Coronary artery (tissue), 2 donors: ENCODE measurements at places on chromosomes 7 and 10.

DNA sequence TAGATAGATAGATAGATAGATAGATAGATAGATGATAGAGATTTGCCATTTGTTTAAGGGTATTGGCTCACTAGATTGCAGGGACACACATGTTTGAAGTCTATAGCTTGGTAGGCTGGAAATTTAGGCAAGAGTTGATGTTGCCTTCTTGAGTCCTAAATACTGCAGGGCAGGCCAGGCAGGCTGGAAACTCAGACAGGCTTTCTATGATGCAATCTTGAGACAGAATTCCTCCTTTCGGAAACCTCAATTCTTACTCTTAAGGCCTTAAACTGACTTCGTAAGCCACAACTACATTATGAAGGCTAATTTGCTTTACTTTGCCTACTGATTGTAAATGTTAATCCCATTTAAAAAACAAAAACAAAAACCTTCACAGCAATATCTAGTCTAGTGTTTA is 322.9 kb upstream of the AKR1E2 start:
- DNase-seq = no peak

GRCh38 chr7:118794419-118794818 is 569.9 kb downstream of the ANKRD7 start:
- no peak for DNase-seq

GRCh38 chr7:633381-634018 is 93.0 kb upstream of the DNAAF5 start:
- peak; percentile 59 for DNase-seq

DNA sequence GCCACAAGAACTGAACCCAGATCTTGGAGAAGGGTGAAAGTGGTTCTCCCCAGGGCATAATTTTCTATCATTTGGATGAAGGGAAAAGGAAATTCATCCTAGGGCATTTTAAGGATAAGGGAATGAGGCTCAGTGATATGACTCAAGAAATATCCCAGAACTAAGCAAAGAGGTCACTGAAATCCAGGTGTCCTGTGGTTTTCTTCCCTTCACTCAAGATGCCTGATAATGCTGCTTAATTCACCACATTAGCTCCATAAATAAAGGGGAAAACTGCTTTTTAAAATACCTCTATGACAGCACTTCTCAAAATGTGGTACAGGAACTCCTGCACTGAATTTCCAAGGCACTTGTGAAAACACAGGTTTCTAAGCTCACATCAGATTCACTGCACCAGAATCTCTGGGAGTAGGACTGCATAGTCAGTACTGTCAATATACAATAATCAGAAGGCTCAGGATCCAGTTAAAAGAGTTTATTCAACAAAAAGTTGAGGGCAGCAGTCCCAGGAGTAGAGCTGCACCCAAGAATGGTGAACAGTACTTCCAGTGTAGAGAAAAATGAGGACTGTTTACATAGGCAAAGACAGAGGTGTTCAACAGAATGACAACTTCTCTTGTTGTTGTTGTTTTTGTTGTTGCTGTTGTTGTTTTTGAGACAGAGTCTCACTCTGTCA is 2.9 kb downstream of the IFIT3 start:
- no peak for DNase-seq

DNA sequence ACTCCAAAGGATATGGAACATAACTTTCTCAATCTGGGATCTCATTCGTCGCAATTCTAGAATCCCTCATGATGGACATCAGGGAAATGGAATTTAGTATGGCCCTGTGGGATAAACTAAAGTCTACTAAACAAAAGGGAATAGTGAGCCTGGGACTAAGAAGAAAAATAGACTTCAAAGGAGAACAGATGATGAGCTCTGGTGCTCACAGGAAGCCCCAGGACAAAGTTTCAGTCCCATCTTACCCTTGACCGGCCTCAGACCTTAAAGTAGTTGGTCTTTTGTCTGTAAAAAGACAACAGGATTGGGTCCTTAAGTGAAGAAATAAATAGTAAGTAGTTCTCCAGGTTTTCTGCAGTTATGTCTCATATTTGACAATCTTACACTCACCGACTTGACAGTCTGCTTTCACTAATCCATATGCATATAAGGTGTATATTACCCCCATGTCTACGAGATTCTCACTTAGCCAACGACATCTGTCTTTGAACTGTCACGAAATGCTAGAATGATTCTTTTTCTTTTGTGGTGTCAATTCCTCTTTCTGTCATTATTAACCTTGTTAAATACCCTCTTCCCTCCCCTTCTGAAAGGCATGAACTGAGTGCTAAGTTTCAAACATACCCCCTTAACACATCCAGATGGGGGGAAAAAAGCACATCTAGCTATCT is 10.9 kb upstream of the IKZF1 start:
- DNase-seq = no peak

DNA sequence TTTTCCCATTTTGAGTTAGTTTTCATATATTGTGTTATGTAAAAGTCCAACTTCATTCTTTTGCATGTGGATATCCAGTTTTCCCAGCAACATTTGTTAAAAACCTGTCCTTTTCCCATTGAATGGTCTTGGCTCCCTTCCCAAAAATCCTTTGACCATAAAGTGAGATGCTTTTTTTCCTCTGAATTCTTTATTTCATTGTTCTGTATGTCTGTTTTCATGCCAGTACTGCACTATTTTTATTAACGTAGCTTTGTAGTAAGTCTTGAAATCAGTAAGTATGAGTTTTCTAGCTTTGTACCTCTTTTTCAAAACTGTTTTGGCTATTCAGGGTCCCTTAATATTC is 20.0 kb downstream of the C1GALT1 start:
- DNase-seq = no peak

DNA sequence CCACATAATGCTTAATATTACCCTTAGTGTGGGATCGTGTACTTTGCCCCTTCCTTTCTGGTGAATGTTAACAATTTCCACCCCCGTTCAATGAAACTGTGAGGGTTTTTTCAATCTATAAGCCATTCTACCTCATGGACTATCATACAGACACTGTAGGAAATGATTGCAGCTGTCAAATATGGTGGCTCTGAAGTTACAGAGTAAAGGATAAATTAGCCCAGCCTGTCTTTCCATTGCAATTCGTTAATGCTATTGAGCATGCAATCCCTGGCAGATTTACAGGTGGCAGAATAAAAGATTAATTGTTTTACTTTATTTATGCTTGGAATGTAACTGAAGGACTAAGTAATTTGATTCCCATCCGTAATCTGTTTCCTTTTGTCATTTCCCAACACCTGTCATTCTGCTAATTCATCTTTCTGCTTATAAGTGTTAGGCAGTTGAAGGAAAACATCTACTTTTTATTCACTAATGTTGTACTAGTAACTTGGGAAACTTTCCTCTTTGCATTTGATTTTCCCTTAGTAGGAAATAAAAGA is 1211.6 kb upstream of the LRRN3 start:
- DNase-seq = no peak

DNA sequence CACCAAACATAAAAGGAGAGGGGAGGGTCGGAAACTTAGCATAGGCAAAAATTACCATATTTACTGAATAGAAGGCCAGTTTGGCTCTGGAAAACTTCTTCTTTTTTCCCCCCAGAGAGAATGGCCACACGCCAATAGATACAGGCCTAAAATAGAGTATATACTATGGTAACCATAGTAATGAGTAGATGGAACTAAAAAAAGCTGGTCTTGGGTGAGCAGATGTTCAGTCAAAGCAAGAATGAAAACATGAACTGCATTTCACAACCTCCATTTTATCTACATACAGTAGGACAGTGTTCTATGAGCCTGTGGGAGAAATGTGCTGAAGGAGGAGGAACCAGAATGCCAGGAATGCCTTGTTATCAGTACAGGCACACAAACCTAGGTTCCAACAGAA is 141.7 kb upstream of the SEMA3A start:
- no peak for DNase-seq

- no peak for DNase-seq
Measured at GRCh38 chr10:49089152-49089551, 26.2 kb downstream of the VSTM4 start.

DNA sequence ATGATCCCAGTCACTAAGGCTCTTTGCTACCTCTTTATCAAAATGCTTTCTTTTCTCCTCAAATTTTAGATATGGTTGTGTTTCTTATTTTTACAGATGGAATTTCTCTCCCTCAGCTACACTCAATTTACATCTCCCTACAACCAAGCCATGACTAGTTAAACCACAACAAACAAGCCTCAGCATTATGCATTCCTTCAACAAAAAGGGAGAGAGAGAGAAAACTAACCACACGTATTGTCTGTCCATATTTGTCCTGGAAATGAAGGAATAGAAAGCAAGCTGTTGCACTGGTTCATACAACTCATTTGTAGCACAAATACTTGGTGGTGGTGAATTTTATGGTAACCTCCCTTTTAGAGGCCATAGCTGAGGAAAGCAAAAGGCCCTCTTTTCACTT is 286.4 kb downstream of the AHR start:
- DNase-seq = no peak

DNA sequence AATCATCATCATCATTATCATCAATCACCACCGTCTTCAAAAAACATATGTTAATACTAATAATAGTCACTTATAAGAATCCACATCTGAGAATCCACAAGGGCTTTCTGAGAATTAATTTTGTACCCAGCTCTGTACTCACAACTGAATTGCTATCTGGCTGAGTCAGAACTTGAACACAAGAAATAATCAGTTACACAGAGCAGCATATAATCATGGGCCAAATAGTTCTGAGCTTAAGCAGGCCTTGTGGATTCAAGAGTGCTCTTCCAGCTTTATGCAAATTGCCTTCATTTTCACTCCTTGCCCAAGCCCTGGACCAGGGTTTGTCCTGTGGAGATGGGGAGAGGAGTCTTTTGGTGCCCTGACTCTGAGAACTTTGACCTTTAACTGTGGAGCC is 304.5 kb downstream of the ZNF248 start:
- no peak for DNase-seq

- peak; percentile 59 for DNase-seq
Measured at GRCh38 chr10:112389271-112389822, 15.4 kb downstream of the ACSL5 start.

GRCh38 chr7:105199386-105199785 is 185.4 kb downstream of the KMT2E start:
- no peak for DNase-seq

GRCh38 chr7:158255156-158255555 is 332.5 kb downstream of the PTPRN2 start:
- no peak for DNase-seq

DNA sequence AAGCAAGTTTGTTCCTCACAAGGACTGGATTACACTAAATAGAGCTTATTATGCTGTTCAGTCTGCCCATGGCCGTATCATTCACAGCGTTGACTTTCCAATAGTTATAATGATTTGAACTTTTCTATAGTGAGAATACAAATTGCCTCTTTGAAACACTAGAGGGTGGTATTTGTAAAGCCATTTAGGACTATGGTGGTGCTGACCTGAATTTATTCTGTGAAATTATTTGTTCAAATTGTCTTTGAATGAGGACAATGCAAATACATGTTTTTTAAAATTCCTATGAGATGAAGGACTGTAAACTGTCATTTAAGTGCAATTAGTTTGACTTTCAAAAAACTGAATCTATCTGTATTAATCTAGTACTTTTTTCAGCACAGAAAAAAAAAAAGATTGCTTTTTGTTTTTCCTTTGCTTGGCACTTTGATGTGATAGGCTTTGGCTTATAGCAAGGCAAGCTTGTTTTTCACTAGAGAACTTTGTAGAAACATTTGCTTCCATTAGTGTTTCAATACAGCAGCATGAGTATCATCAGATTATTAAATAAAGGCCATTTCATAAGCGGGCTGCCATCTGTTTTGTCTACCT is 122.7 kb upstream of the TMEM229A start:
- no peak for DNase-seq

DNA sequence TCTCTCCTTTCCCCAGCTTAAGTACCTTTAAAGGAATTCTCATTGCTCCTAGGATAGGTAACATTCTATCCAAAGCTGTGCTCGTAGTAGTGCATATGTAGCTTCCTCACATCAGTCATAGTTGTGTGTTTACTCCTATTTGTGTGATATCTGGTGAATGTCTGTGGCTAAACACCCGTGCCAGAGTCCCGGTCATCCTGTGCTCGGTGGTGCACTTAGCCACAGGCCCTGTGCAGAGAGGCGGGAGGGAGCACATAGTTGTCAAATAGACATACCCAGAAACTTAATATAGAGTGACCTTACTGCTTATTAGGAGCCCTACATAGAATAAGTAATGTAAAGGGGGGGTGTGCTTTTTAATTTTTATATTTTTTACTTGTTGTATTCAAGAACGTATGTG is 76.6 kb downstream of the RBM33 start:
- no peak for DNase-seq

DNA sequence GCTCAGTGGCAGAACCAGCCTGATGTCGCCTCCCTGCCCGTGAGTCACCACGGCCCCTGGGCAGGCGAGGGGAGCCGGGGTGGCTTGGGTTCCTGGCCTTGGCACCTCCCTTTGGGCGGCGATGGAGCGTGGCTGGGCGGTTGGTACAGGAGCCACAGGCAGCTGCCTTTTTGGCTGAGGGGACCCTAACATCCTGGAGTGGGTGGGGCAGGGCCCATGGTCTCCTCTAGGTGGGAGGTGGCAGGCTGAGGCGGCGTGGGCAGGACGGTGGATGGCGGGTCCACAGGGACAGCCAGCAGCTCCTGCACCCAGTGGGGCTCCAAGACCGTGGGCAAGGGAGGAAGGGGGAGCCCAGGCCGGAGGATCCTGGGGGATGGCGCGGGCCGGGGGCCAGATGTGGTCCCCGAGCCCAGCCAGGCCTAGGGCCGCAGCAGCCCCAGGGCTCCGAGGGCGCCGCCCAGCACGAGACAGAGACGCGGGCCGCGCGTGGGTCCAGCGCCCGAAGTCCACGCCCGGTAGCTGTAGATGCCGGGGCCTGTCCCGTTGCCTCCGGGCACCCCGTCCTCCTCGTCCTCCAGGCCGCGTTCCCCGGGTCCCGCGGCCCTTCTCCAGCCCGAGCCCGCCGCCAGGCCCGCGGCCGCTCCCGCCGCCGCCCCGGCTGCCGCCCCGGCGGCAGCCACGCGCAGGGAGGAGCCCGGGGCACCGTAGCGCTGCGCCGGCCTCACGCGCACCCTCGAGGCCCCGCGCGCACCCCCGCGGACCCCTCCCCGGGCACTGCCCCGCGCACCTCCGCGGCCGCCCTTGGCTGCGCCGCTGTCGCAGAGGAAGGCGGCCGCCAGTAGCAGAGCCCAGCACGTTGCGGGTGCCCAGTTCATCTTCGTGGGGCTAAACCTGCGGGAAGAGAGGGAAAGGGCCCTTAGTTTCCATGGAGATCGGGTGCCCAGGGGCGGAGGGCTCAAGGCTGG is 1.3 kb downstream of the SPRN start:
- DNase-seq = no peak

DNA sequence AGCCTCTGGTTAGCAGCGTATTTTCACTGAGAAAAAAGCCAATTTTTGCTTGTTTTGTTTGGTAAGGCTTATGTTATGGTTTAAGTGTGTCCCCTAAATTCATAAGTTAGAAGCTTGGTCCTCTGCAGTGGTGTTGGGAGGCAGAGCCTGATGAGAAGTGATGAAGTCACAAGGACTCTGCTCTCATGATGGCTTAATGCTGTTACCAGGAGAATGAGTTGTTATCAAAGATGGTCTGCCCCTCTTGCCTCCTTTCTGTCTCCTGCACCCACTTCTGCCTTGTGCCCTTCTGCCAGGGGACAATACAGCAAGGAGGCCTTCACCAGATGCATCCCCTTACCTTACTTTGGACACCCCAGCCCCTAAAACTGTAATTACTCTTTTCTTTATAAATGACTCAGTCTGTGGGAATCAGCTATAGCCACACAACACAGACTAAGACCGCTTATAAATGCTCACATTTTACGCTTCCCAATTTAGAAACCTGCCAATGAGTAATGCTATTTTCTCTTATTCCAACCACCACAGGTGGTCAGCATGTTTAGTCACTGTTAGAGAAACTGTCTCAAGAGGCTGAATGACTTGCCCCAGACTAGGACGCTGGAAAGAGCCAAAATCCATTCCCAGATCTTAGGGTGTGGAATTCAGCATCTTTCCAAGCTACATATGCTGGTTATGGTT is 6.1 kb upstream of the PKD1L1 start:
- DNase-seq = no peak
